ENCODE measurements at places on chromosomes 6 and 20.

- peak; percentile 99 for DNase-seq
Measured at GRCh38 chr20:4573564-4574355, 147.9 kb upstream of the PRND start.

DNA sequence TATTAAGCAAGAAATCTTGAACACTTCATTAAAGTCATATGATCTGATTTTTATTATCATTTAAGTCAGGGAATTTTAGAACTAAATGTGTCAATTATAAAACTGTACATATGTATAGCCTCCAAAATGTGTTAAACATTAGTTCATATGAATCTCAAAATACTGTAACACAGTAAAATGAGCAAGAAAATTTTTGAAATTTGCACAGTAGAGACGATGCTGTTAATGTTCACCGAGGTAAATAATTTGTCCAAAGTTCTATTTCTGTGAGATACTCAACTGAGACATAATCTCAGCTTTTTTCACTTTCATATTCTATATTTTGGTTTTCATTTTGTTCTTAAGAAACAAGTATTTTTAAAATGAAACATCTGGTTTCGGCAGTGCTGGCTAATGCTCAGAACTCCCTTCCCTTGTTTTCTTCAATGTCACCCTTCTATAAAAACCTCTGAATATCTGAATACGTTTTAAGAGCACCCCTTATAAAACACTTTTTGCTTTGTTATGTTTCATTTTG is 353.1 kb downstream of the LAMA2 start:
- DNase-seq: no peak

- no peak for DNase-seq
Measured at GRCh38 chr6:106177786-106178185, 91.7 kb downstream of the PRDM1 start.

DNA sequence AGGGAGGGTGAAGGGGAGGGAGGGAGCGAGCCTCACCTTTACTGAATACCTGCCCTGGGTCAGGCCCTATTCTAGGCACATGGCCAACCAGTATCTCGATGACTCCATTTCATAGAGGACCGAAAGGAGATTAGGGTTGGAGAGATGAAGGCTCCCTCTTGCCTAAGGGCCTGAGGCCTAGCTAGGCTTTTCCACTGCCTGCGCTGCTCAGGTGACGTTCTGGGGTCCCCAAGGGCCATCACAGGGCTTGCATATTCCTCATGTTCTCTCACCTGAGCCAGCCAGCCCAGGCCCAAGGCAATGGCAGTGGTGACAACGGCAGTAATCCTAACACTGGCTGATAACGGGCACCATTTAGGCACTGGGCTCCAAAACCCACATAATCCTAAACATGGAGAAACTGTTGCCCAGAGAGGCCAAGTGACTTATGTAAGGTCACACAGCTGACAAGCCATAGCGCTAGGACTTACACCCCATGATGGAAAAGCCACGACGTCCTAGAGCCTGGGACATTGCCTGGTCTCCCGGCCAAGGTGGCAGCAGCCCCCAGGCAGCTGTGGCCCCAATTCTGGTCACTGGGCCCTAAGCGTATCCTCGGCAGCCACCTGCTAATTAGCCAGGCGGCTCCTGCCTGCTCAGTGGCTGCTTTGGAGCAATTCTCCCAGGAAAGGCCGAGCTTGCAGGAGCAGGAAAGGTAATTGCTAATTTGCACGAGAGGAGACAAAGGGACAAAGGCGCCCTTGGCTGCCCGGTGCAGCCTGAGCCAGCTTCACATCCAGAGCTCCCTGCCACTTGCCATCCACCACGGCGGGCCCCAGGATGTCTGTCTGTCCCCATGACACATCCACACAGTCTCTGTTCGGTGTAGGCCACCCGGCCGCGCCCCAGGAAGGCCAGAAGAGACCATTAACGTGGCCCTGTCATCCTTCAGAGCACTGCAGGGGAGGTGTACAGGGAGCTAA is 21.5 kb downstream of the NOL4L start:
- no peak for DNase-seq

DNA sequence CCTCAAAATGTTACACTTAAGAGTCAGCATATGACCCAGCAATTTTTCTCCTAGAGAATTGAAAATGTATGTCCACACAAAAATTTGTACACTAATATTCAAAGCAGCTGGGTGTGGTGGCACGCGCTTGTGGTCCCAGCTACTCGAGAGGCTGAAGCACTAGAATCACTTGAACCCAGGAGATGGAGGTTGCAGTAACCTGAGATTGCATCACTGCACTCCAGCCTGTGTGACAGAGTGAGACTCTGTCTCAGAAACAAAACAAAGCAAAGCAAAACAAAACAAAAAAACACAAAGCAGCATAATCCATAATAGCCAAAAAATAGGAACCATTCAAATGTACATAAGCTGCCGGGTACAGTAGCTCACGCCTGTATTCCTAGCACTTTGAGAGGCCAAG is 1.6 kb upstream of the RPF2 start:
- no peak for DNase-seq

DNA sequence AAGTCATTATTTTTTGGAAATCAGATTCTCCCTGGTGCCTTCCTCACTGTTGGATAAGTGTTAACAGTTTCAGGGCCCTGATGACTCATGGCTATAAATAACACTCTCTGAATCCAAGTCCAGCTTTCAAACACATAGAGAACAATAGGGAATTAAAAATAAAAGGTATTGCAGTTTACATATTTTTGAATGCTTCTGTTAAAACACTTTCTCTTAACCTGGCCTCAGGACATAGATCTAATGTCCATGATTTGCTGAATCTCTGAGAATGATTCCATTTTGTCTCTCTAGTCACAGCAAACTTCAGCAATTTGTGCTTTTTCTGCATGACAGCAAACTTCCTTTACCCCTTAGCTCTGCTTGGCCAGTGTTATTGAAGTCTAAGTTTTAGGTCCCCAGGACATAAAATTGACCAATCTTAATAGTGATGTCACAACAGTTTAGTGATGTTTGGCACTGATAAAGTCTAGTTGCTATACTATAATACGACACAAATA is 1192.4 kb upstream of the CITED2 start:
- peak; percentile 70 for DNase-seq

Data from astrocyte (in vitro differentiated cells and primary cell).